ENCODE measurements at places on chromosomes 12 and 14.

- DNase-seq = peak; percentile 67
Measured at GRCh38 chr14:90726656-90727055, 89.6 kb downstream of the TTC7B start.

GRCh38 chr14:101838476-101838875, 77.0 kb downstream of the PPP2R5C start:
- DNase-seq = no peak

GRCh38 chr12:61750604-61751003, 509.6 kb upstream of the USP15 start:
- no peak for DNase-seq

GRCh38 chr14:93943052-93943451, 15.9 kb downstream of the FAM181A start:
- no peak for DNase-seq

DNA sequence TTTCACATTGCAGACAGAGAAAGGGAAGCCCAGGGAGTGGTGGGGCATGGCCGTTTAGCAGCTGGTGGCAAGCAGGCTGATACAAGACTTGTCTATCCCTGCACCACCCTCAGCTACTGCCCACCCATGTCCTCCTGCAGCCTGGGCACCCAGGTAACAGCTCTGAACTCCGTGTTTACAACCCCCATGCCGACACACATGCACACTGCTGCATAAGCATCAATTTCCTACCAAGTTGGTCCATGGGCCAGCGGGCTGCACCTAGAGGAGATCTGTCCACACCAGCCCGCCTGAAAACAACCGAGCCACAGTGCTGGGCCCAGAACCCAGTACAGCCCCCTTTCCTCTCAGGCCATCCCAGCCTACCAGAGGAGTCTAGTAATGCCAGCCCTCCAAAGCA, 75.9 kb upstream of the C14orf180 start:
- no peak for DNase-seq

GRCh38 chr14:44828023-44828422, 133.7 kb downstream of the KLHL28 start:
- no peak for DNase-seq

- peak; percentile 21 for DNase-seq
Measured at GRCh38 chr14:99802301-99803105, 9.3 kb downstream of the EML1 start.

DNA sequence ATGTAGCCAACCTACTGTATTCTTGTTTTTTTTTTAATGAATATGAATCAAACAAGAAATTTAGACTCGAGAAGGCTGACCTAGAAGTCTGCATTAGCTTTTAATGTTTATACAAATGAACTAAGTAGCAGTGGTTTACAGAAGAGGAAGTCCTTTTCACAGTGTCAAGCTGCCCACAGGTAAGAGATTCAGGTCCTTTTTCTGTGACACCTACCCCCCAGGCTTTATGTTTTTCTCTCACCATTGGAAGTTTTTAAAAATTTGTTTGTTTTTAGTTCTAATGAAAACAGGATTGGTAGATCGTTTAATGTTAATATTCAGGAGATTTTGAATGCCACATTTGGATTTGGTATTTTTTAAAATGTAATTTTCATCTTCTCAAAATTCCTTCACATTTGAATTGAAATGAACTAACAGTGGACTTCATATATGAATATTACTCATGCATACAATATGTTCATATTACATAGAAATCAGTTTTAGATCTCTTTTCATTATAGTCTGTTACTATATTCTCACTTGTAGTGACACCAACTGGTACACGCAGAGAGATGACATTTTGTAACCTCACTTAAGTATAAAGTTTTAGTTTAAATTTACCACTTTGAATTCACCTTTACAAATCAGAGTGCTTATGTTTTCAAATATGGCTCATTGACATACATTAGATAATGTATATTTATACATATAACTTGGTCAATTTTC, 29.7 kb downstream of the ATF7IP start:
- DNase-seq = no peak

GRCh38 chr14:80946187-80946586, 4.6 kb upstream of the CEP128 start:
- DNase-seq = no peak

GRCh38 chr14:64721899-64722298, 17.7 kb downstream of the PLEKHG3 start:
- no peak for DNase-seq

- peak; percentile 66 for DNase-seq
Measured at GRCh38 chr14:49972131-49972671, 79.3 kb downstream of the ARF6 start.

- DNase-seq = no peak
Measured at GRCh38 chr14:69593018-69593677, 18.2 kb upstream of the SUSD6 start.

- no peak for DNase-seq
Measured at GRCh38 chr14:72404998-72405397, 472.8 kb downstream of the RGS6 start.

DNA sequence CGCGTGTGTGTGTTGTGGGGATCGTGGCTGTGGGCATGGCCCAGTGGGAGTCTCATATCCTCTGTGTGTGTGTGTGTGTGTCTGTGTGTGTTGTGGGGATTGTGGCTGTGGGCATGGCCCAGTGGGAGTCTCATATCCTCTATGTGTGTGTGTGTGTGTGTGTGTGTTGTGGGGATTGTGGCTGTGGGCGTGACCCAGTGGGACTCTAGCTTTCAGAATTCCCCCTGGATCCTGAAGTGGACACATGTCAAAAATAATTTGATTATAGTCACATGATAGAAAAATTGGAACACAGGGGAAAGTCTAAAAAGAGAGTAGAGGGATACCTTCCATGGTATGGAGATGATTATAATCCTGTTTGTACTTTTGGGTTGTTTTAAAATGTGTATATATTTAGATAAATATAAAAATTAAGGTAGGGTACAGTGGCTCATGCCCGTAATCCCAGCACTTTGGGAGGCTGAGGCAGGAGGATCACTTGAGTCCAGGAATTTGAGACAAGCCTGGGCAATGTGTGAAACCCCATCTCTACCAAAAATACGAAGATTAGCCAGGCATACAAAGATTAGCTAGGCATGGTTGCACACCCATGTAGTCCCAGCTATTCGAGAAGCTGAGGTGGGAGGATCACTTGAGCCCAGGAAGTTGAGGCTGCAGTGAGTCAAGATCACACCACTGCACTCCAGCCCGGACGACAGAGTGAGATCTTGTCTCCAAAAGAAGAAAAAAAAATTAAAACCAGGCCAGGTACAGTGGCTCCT, 11.0 kb downstream of the PAPLN start:
- DNase-seq = peak; percentile 45

GRCh38 chr14:97602438-97603117, 805.4 kb downstream of the VRK1 start:
- no peak for DNase-seq

DNA sequence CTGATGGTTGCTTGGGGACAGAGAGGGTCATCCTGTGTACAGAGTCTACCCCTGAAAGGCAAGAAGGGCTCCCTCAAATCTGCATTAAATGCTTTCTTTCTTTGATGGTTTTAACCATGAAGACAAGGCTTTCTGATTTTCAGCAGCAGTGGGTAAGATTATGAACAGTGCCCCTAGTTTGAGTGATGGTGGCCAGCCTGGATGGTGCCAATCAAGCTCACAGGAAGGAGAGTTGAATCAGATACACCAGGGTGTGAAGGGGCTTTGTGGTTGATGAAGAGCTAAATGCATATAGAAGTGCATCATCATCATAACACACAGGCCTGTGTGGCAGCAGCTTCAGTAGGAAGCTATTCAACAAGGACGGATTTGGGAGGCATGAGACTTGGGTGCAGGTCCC, 5.7 kb downstream of the KRT85 start:
- DNase-seq = no peak

GRCh38 chr12:101794574-101794973, 36.2 kb downstream of the GNPTAB start:
- DNase-seq = no peak

GRCh38 chr14:102930138-102930752, 7.8 kb downstream of the AMN start:
- no peak for DNase-seq

Data from A172 (cell line).